ENCODE measurements at places on chromosomes 3 and 15. TPM values are rescaled to one million over a fixed set of nuclear protein-coding genes. Genes with fewer than 3 reads are reported as not detected.

DNA sequence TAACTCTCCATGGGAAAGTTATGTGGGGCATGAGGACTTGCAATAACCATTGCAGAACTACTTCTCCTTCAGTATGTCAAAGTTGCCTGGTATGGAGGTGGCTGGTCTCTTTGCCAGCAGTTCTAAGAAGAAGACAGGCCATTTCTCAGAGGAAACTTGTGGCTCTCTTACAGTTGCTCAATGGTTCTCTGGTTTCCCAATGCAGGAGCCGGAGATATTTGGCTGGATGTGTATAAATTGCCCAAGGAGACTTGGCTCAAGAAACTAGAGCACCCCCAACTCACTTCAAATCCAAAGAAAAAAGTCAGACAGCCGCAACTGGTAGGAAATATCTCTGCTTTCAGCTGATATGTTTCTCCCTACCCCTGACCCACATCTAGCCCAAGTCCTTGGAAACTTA, 24.2 kb downstream of the WDR93 start:
- no peak for DNase-seq

- no peak for DNase-seq
Measured at GRCh38 chr3:132629928-132630327, 29.7 kb downstream of the ACAD11 start.

DNA sequence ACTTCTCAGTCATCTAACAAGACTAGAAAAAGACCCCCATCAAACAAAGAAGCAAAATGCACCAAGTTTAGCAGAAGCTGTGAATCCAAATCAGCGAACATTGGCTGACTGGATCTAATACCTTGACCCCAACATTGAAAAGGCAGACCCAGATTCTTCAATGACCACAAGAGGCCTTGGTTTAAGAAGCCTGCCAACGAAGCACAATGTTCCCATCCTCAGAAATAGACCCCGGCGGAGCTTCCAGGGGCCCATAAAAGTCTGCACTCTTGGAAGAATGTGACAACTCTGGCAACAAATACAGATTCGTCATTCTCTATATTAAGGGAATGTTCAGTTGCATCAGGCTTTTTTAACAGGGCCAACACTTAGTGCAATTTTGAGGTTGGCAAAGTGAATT, 112.8 kb upstream of the BCL6 start:
- no peak for DNase-seq

- no peak for DNase-seq
Measured at GRCh38 chr3:128907706-128908445, 28.5 kb downstream of the ACAD9 start.

GRCh38 chr3:35643495-35643894, 4.2 kb downstream of the ARPP21 start:
- DNase-seq: no peak

DNA sequence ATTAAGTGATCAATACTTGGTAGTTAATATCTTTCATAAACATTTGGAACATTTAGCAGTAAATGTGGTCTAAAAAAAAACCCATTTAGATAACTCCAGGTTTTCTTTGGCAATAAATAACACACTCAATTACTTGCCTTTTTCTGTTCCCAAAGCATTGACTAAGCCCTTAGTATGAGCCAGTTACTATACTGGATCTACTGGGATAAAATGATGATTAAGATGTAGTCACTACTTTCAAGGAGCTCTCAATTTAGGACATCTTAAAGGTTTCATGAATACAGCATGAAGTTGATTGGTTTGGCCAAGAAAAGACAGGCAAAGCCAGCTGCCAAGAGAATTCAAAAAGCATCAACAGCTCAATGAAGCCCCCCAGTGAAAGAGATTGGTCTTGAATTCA, 250.9 kb downstream of the EPHA3 start:
- DNase-seq: no peak

DNA sequence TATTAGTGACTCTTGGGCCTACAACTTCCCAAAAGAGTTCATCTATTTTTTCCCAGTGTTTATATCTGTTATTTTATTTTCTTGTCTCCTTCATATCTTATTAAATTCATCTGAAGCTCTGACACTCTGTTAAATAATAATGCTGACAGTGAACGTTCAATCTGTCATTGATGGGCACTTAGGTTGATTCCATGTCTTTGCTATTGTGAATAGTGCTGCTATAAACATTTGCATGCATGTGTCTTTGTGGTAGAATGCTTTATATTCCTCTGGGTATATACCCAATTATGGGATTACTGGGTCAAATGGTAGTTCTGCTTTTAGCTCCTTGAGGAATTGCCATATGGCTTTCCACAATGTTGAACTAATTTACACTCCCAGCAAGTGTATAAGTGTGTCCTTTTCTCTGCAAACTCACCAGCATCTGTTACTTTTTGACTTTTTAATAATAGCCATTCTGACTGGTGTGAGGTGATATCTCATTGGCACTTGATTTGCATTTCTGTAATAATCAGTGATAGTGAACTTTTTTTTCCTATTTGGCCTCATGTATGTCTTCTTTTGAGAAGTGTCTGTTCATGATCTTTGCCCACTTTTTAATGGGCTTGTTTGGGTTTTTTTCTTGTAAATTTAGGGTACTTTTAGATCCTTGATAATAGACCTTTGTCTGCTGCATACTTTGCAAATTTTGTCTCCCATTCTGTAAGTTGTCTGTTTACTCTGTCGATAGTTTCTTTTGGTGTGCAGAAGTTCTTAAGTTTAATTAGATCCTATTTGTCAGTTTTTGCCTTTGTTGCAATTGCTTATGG, 122.5 kb downstream of the LEKR1 start:
- peak; percentile 44 for DNase-seq

DNA sequence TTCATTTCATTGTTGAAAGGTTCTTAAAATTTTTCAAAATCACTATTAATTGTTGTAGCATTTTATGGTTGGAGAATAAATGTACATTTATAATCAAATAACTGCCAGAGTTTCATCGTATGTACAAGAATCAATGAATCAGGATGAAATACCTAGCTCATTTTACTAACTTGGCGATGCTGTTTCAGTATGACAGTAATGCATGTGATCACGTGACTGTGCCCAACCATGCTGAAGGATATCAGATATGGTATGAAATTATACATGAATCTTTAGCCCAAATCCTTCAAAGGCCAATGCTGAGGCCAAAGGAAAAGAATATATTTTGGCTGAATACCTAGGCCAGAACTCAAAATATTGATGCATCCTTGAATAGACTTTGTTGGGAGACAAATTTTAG, 288.3 kb upstream of the TGFBR2 start:
- no peak for DNase-seq

DNA sequence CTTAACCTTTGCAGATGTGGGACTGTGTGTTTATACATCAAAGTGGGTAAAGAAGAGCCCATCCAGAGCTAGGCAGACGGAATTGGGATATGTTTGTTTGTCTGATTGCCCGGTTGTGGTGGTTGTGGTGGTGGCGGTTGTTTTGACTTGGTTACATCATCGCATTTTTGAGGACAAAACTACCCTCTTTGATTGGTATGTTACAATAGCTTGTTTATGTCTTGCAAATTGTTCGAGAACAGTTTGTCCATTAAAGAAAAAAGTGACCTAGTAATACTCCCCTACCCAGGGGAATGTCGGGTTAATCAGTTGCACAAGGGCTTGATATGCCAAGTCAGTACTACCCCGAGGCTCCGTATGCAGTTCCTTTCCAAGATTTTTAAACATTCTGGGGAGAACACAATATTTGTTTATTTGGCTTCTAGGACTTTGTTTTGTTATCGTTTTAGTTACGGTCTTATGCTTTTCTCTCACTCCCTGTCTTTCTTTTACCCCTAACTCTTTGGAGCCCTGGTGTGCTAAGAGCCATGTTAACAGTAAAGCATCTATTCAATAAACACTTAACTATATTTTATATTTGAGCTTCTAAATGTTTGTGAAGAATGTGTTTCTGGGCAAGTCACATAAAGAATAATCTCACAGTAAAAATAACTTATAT, 315.4 kb downstream of the LPP start:
- no peak for DNase-seq

GRCh38 chr3:150483226-150483625, 63.1 kb downstream of the SERP1 start:
- no peak for DNase-seq

DNA sequence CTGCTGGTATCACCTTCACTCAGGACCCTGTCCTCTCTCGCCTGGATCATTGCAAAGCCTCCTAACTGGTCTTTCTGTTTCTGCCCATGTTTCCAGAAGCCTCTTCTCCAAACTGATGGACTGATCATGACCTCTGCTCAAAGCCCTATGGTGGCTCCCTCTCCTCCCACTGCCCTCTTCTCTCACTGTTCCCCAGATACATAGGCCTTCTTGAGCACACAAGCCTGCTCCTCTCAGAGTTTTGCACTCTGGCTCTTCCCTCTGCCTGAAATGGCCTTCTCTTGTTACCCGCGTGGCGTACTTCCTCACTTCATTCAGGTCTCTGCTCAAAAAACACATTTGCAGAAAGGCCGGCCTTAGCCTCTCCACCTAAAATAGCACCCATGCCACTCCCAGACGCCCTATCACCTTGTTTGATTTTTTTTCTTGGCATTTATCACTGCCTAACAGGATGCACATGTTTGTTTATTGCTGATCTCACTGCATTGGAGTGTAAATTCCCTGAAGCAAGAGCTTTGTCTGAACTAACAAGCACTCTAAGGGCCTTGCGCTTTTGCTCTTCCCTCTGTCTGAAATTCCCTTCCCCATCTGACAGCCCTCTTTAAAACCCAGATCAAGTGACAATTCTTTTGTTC, 1.4 kb upstream of the ETFA start:
- DNase-seq: no peak

DNA sequence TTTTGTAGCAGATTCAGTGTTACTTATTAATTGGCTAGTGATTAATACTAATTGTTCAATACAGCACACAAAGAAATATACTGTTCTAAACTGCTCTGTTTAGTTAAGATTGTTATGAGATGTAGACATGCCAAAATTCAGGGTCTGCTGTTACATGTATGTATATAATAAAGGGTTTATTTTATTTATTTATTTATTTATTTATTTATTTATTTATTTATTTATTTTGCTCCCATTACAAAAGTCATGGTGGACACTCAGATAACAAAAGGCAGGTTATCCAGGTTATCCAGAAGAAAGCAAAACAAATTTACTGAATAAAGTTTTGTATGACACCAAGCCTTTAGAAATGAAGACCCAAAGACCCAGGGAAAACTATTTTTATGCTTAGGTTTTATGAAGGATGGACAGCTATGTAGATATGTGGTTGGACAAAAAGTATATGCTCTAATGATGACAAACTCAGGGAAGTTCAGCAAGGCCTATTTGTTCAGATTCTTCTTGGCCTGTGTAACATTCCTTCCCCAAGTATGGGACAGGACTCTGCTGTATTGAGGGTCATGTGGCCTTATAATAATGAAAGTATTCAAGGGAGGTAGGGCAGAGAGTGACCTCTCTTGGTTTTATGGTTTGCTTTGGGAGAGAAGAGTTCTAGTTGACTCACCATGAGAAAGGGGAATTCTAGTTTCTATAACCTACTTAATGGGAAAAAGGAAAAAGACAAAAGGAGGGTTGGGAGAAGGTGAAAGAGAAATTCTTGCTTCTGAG, 1056.8 kb downstream of the ROBO2 start:
- DNase-seq: no peak

GRCh38 chr15:80581976-80582375, 113.1 kb upstream of the ABHD17C start:
- no peak for DNase-seq

- no peak for DNase-seq
Measured at GRCh38 chr3:125267460-125267859, 54.9 kb upstream of the SLC12A8 start.

DNA sequence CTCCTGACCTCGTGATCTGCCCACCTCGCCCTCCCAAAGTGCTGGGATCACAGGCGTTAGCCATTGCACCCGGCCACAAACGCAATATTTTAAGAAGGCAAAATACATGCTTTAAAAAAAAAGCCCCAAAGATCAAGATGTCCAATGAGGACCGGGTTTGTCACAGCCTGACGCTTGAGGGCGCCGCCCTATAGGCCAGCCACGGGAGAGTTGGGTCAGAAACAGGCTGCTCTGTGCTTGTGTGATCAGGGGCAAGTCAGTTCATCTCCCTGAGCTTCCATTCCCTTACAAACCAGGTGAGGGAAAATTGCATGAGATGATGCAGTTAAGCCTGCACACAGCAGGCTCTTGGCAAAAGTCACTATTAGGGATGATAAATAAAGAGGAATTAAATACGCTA, 23.9 kb downstream of the FAM174B start:
- DNase-seq: peak; percentile 58

DNA sequence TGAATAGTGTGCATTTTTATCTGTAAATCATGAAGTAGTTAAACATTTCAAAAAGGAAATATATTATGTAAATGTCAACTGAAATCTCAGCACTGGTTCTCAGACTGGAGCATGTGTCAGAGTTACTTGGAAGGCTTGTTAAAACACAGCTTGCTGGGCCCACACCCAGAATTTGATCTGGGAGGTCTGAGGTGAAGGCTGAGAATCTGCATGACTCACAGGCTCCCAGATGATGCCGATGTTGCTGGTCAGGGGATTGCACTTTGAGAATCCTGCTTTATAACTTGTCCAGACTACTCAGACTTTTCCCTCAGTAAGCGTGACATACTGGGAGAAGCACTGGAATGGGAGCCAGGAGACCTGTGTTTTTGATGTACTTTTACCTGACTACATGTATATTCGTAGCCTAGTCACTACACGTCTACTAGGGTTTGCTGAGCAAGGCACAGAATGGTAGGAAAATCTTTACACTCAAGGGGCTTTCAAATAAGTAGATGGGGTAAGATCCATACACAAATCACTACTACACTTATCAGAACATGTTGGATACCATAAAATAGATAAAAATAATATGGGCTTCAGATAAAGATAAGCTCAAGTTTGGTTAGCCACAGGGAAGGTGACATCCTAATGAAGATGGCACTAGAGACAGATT, 77.1 kb upstream of the MEX3B start:
- no peak for DNase-seq

GRCh38 chr3:126087552-126088175, 3.7 kb upstream of the SLC41A3 start:
- no peak for DNase-seq

GRCh38 chr3:64726414-64727090, 38.8 kb upstream of the ADAMTS9 start:
- no peak for DNase-seq

GRCh38 chr15:57367556-57367955, 8.7 kb upstream of the CGNL1 start:
- no peak for DNase-seq

DNA sequence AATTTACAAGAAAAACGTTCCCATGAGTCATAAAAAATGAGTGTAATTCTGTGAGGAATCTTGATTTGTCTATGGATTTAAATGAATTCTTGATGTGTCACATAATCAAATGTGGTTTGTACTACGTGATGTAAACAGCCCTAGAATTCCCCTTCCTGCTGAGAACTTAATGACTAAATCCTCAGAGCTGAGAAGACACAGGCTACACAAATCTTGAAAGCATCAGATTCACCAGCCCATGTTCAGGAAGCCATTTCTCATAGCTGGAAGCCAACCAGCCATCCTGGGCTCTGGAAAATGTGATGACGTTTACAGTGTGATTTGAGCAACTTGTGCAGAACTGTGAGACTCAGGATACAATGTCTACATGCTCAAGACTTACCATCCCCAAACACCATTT, 193.7 kb upstream of the MME start:
- no peak for DNase-seq

GRCh38 chr3:125186261-125186787, 26.2 kb downstream of the SLC12A8 start:
- no peak for DNase-seq

The P2RY13 gene
- total RNA-seq: 0.97 TPM

The TMOD3 gene
- 6.9 TPM for total RNA-seq

The EHHADH gene
- not detected for total RNA-seq

The KLHL40 gene
- total RNA-seq: not detected

The CSPG5 gene
- total RNA-seq: 0.04 TPM

The NEK10 gene
- 0.72 TPM for total RNA-seq

The ALPK3 gene
- under 0.01 TPM for total RNA-seq

The SLC15A2 gene
- total RNA-seq: 17.3 TPM

The HHATL gene
- total RNA-seq: not detected

The CLDN16 gene
- not detected for total RNA-seq

The HHLA2 gene
- not detected for total RNA-seq
